ENCODE measurements at places on chromosomes 1 and 21.

DNA sequence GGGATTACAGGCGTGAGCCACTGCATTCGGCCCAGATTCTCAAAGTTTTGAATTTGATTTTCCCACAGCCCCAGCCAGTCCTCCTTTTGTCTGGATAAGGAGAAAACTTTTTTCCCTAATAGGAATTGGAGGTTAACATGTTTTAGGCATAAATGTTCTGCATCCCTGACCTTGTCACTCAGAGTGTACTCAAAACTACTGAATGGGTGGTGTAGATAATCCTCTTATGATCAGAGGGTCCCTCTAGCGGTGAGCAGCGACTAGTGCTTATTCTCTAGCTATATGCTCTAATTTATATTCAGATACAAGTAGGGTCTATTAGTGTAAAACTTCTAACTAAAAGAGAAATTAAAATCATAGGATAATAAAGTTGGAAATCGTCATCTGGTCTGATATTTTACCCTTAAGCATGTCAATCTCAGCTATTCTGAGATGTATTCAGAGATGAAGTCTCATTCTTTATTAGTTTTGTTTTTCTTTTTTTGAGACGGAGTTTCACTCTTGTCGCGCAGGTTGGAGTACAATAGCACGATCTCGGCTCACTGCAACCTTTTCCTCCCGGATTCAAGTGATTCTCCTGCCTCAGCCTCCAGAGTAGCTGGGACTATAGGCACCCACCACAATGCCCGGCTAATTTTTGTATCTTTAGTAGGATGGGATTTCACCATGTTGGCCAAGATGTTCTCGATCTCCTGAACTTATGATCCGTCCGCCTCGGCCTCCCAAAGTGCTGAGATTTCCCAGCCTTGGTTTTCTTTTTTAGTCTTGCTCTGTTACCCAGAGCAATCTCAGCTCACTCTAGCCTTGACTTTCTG lies 2.7 kb upstream of the PSMD4 start:
- DNase-seq, result peak; percentile 80

GRCh38 chr1:241007668-241008067 lies 349.3 kb downstream of the RGS7 start:
- DNase-seq, result no peak

DNA sequence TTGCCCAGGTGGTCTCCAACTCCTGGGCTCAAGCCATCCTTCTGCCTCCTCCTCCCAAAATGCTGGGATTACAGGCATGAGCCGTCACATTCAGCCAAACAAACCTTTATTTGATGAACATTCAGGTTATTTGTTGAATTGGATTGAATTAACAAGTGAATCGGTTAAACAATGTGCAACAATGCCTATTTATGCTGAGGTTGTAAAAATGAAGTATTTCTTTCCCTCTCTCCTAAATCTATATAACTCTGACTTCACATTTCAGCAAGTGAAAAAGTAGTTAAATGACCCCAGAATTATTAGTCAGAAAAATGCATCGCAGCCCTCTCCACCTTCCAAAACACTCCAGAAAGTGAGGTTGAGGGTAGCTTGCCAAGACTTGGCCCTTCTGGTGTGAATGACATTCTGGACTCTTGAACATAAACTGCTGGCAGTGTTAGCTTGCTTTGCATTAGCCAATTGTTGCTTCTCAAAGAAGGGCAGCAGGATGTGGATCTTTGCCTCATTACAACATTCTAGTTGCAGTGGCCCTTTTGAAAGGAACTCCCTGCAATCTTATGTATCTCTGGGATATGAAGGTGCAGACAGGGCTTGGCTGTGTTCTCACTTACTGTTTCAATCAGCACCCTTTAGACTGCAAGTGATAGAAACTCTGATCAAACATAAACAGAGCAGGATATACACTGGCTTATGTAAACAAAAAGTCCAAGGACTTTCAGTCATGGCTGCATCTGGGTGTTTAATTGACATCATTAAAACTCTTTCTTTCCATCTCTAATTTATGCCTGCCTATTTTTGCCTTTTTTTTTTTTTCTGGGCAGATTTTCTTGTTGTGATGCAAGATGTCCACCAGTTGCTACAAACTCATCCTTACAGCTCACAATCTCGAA lies 22.4 kb downstream of the EDN2 start:
- no peak for DNase-seq

DNA sequence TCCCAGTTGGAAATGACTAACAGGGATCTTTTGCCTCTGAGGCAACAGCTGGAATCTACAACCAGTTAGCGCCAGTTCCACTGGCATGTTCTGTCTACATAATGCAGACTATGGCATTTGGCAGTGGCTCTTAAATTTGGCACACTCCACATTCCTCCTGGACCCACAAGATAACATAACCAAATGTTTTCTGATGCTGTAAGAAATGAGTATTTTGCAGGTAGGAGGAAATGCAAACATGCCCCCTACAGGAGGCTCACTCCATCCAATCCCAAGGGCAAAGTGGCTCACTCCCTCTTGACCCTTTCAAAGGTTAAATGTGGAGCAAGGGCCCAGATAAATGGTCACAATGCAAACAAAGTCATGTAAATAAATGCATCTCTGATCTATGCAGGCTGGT lies 129.2 kb upstream of the PROX1 start:
- no peak for DNase-seq

- no peak for DNase-seq
Measured at GRCh38 chr1:215201283-215201682, 118.7 kb downstream of the KCNK2 start.

GRCh38 chr1:214895011-214895600 lies 187.4 kb upstream of the KCNK2 start:
- DNase-seq, result no peak

- no peak for DNase-seq
Measured at GRCh38 chr1:40673452-40673851, 8.0 kb upstream of the RIMS3 start.

DNA sequence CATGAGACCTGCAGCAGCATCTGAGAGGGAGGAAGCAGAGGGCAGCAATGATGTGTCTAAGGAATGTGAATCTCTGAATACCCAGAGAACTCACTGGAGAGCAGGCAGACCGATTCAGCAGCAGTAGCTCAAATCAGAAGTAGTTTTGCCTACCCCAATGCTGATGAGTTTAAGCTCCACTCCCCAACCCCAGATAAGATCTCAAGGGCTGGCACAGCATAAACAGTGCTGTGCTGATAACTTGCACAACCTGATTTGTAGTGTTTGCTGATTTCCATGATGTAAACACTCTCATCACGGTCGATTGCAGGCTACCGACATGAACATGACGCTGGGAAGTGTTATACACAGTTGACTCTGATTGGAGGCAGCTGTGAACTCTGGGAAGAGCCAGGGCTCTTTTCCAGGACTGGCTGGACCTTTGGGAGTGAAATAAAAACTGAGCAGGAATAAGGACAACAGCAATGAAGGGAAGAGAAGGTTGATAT lies 11.2 kb upstream of the HMGCS2 start:
- no peak for DNase-seq

DNA sequence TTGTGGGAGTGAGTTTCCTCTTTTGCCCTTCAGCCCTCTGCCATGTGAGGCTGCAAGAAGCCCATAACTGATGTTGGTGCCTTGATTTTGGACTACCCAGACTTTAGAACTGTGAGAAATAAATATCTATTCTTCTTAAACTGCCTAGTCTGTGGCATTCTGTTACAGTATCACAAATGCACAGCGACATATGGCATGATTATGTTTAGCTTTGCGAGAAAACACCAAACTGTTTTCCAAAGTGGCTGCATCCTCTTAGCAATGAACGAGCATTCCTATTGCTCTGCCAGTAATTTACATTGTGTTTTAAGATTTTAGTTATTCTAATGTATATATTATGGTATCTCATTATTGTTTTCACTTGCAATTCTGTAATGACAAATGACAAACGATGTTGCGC lies 246.7 kb downstream of the HLX start:
- no peak for DNase-seq

GRCh38 chr1:145719230-145720079 lies at the start of gene CD160:
CD160 (plus strand) TSS chr1:145719499; CDS start chr1:145728328, 8,829 bp downstream.
- DNase-seq, result peak; percentile 24

DNA sequence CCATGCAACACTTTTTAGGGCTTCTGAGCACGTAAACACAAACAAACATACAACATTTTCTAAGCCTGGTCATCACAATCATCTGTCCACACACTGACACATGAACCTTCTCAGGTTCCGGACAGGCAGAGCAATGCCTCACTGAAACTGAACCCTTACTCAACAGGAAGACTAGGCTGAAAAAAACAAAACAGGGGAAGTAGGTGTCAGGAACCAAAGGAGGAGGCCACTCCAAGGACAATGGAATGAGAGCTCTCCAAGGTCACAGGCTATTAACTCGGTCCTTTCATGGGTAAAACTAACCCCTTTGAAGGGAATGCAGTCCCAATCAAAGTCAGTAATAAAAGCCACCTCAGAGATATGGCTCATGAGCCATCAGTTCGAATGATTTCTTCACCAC lies 76.6 kb downstream of the FAM78B start:
- DNase-seq, result no peak

GRCh38 chr1:162681122-162681436 lies 48.8 kb downstream of the DDR2 start:
- DNase-seq, result no peak

DNA sequence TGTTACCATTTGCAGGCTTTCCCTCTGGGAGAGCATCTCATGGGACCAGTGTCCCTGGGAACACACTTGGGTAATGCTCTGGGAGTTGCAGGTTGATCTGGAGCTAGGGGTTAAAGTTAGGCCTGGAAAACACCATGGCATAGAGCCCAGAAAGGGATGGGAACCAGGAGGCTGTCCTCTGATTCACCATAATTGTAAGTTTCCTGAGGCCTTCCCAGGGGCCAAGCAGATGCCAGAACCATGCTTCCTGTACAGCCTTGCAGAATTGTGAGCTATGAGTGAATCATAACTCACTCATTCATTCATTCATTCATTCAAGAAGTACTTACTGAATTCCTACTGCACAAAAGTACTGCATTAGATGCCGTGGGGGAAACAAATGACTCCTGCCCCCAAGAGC lies 50.0 kb downstream of the LACTBL1 start:
- no peak for DNase-seq

- DNase-seq, result no peak
Measured at GRCh38 chr1:52153010-52153409, 11.1 kb downstream of the ZFYVE9 start.

- DNase-seq, result no peak
Measured at GRCh38 chr1:212920246-212920645, 30.1 kb upstream of the VASH2 start.

- DNase-seq, result no peak
Measured at GRCh38 chr1:247385283-247385682, 30.7 kb upstream of the NLRP3 start.

DNA sequence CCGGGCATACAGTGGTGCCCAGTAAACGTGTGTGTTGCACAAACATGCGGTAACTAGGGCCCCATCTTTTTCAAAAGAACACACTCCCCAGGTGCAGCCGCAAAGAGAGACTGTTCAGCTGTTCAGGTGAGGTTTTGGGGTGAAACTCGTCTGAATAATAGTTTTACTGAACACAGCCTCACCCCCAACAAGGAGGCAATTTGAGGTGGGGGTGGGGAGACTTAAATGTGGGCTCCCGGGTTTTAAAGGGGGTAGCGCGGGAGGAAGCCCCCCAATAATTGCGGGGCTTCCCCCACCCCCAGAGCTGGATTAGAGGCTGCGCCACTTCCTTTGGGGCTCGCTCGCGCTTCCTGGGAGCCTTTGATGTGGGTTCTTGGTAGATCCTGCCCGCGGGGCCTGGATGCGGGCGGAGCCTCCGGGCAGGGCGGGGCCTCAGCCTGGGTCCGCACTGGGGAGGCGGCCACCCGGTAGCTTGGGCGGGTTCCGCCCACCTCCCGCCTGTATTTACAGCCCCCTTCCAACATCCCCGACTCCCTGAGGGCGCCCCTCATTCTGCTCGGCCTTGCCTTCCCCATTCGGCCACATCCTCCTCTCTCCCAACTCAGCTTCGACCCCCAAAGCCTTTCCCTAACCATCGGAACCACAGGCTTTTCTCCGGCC lies 6.4 kb upstream of the EPHA2 start:
- peak; percentile 77 for DNase-seq

DNA sequence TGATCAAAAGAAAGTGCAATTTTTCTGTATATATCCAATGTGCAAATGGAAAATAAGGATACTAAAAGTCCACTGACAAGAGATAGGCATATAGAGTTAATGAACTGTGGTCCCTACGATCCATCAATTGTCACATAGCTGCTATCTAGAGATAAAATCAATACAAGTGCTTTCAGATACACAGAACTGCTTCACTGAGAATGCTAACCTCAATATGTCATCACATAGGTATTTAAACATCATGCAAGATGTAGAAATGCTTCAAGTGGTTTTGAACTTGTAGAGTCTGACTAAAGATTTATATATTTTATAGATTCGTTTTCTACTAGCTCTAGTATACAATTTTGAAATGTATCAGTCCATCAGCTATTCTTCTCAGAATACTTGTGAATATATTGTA lies 1604.7 kb downstream of the PLA2G4A start:
- DNase-seq, result no peak

- no peak for DNase-seq
Measured at GRCh38 chr1:151831605-151832004, at the start of gene RORC. RORC (minus strand) TSS chr1:151831802; CDS start chr1:151831764, 38 bp downstream.

- DNase-seq, result no peak
Measured at GRCh38 chr1:172566196-172566997, 33.4 kb downstream of the SUCO start.

DNA sequence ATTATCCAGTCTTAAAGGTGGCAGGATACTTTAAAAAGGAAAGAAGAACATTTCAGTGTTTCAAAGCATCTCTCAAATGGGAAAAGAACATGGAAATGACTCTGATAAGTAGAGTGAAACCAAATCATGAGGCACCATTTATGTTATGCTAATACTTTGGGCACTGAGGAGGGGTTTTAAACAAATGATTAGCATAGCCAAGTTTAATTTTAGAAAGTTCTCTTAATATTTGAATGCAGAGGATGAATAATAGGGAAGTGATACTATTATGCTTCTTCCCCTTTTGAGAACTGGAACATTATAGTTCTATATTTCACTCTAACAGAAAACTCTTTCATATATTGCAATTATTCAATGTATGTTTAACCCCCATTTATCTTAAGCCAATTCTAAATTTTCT lies 1181.9 kb upstream of the PRMT6 start:
- DNase-seq, result no peak

- no peak for DNase-seq
Measured at GRCh38 chr1:227317011-227317451, 1.3 kb downstream of the CDC42BPA start.

DNA sequence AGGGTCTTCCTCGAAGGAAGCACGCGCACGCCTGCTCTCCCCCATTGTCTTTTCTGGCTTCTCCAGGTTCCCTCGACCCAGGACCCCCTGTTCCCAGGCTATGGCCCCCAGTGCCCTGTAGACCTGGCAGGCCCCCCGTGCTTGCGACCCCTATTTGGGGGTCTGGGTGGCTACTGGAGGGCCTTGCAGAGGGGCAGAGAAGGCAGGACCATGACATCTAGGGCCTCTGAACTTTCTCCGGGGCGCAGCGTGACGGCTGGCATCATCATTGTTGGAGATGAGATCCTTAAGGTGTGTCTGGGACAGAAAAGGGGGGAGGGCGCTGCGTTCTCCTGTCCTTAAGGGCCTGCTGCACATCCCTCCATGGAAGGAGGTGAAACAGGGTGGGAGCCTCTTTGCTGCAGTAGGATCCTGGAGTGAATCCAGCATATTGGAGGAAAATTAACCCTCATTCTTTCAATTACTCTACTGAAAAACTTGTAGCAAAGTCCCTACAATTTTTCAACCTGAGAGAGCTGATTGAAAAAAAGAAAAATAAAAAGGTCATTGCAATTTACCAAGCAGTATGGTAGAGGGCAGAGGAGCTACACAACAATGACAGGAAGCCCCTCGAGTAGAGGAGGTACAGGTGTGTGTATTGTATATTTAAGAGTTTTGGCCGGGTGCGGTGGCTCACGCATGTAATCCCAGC lies 777 bp downstream of the FLAD1 start:
- no peak for DNase-seq
